ENCODE measurements at places on chromosomes 3 and 15. TPM values are rescaled to one million over a fixed set of nuclear protein-coding genes. Genes with fewer than 3 reads are reported as not detected.

GRCh38 chr15:42670451-42670850 is 66.5 kb downstream of the CDAN1 start:
- H3K27me3 ChIP-seq: no peaks in the 10 kb centered on the region
- H3K4me3 ChIP-seq: no peak overlapping the region
- H3K4me1 ChIP-seq: no peaks in the 10 kb centered on the region

DNA sequence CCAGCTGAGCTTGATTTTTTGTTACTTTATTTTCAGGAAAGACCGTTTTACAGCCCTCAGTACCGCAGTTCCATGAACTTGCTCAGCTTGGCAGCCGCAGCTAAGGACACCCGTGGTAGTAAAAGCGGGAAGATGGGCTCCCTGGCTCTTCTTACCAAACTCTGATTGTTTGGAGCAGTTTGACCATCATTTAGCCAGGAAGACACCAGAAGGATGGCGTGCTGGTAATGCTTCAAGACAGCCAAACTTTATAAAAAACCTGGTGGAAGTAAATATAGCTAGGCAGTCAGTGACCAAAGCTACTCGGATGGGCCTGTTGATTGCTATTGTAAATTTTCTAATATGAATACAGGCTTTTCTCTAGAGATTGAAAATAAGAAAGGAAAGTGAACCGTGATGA is 28.9 kb downstream of the POLR2M start:
- no peak for DNase-seq
- no peak overlapping the region for H3K4me3 ChIP-seq
- H3K27ac ChIP-seq: no peak overlapping the region
- H3K27me3 ChIP-seq: no peaks in the 10 kb centered on the region
- peaks cover 9% of the 10 kb centered on the region for H3K4me1 ChIP-seq

DNA sequence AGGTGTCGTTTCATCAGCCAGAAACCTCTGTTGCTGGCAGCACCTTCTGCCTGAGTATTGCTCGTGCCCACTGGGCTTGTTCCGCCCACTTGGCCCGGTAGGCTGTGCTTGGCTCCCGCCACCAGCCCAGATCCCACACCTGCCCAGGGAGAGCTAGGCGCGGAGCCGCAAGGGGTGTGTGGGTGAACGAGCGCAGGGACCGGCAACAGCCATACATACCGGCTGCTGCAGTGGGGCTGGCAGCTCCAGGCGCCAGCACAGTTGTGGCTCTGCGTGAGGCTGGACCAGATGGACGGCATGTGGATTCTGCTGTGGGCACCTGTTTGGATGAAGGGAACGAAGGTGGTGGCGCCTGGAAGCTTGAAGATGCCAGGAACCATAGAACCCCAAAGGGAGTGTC is 331.5 kb upstream of the MCTP2 start:
- no peak for DNase-seq
- H3K36me3 ChIP-seq: no peaks in the 10 kb centered on the region
- H3K27ac ChIP-seq: no peak overlapping the region

DNA sequence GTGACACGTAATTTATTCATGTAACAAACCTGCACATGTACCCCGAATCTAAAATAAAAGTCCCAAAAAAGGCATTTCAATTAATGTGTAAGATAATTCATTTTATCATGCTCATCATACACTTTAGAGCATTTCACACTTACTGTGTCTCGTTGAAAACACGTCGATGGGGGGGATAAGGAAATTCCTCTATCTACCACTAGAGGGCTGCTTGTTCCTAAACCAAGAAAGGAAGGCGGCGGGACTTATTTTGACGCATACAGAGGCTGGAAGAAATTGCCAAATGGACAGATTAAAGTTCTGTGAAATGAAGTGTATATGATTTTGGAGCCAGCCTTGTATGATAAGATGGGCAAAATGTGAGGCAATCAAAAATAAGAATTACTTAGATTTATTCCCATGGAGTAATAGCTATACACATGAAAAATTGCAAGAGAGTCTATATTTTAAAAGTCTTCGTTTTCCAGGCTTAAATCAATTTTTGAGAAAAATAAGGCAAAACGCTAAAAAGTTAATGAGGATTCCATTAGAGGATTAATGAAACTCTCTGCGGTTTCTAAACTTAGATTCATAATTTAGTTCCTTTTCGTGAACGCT is 346.8 kb downstream of the CNTN3 start:
- H3K4me3 ChIP-seq: no peak overlapping the region
- no peaks in the 10 kb centered on the region for H3K27me3 ChIP-seq
- no peaks in the 10 kb centered on the region for H3K36me3 ChIP-seq
- no peak for DNase-seq
- no peak overlapping the region for H3K27ac ChIP-seq

DNA sequence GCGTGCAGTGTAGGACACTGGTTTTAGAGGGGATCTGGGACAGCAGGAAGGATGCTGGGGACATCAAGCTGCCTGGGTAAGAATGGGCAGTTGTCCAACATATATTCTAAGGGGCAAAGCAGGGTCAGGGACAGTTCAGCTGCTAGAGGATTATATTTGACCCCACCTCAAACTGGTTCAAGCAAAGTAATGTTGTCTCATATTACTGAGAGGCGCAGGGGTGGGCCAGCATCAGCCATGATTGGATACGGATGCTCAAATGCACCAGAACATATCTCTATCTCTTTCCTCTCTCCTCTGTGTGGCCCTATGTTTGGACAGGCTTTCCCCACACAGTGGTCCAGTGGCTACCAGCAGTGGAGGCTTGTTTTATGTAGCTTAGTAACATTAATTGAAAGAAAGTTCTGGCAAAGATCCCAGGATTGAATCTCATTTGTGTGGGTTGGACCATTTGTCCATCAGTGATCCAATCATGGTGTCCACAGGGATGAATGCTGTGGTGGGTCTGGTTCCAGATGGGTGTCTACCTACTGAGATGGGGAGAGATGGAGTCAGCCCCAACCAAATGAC is 49.8 kb upstream of the RGMA start:
- DNase-seq: no peak
- H3K4me1 ChIP-seq: no peaks in the 10 kb centered on the region
- no peak overlapping the region for H3K27ac ChIP-seq
- no peaks in the 10 kb centered on the region for H3K36me3 ChIP-seq
- H3K27me3 ChIP-seq: no peaks in the 10 kb centered on the region

The ALAS1 gene
- total RNA-seq: 78.9 TPM

The STRIT1 gene
- total RNA-seq: not detected

The DCLK3 gene
- not detected for total RNA-seq

- no peaks in the 10 kb centered on the region for H3K27me3 ChIP-seq
- H3K36me3 ChIP-seq: peaks cover 43% of the 10 kb centered on the region
- no peak overlapping the region for H3K27ac ChIP-seq
- DNase-seq: no peak
- no peak overlapping the region for H3K4me3 ChIP-seq
These were observed 137.0 kb upstream of the UBP1 start for GRCh38 chr3:33577173-33577572.

The SCN11A gene
- total RNA-seq: 0.14 TPM

DNA sequence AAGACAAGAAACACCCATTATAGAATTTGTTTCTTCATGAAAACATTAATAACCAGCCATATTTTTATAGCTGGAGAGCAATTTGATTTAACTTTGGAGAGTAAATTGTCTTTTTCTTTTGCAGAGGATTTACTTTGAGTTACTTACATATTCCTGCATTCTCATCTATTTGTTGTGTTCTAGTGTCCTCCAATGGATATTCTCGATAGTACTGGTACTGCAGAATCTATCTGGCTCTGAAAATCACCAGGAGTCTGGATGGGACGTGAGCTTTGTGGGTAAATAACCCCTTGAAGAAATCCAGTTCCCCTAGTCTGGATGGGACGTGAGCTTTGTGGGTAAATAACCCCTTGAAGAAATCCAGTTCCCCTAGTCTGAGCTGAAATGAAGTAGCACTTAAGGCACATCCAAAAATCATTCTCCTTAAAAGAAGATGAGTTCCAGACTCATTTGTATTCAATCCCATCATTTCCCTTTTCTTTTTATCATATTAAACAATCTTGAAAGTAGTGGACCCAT is 294.1 kb upstream of the UBE2E2 start:
- H3K27me3 ChIP-seq: no peaks in the 10 kb centered on the region
- no peak for DNase-seq
- H3K4me3 ChIP-seq: no peak overlapping the region
- no peak overlapping the region for H3K27ac ChIP-seq
- no peaks in the 10 kb centered on the region for H3K36me3 ChIP-seq

DNA sequence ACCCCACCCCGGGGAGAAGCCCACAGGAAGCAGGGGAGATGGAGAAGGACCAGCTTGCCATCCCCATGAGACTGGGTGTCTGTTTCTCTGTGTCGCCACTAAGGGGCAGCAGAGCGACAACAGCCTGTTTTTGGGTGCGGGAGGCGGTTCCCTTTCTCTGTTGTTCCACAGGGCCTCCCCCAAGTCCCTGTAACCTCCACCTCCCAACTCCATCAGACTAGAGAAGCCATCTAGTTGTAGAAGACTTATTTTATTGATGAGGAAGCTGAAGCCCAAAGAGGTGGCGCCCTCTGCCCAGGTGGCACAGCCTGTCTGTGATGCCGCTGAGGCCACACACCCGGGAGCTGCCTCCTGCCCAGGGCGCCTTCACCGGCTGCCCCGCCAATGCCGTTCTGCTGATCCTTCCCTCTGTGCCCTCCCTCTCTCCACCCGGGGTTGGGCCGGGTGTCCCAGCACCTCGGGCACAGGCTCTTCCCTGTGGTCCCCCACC is 3.9 kb upstream of the CCDC9B start:
- H3K27ac ChIP-seq: no peak overlapping the region
- no peak overlapping the region for H3K4me3 ChIP-seq
- H3K36me3 ChIP-seq: no peaks in the 10 kb centered on the region
- H3K4me1 ChIP-seq: peaks cover 38% of the 10 kb centered on the region

GRCh38 chr3:155859859-155860258 is 5.6 kb upstream of the SLC33A1 start:
- H3K4me3 ChIP-seq: no peak overlapping the region
- no peak for DNase-seq
- H3K27me3 ChIP-seq: no peaks in the 10 kb centered on the region
- no peaks in the 10 kb centered on the region for H3K4me1 ChIP-seq

The KCNH8 gene
- total RNA-seq: 0.41 TPM

The RASGRF1 gene
- 105 TPM for total RNA-seq

The LXN gene
- 20.9 TPM for total RNA-seq

DNA sequence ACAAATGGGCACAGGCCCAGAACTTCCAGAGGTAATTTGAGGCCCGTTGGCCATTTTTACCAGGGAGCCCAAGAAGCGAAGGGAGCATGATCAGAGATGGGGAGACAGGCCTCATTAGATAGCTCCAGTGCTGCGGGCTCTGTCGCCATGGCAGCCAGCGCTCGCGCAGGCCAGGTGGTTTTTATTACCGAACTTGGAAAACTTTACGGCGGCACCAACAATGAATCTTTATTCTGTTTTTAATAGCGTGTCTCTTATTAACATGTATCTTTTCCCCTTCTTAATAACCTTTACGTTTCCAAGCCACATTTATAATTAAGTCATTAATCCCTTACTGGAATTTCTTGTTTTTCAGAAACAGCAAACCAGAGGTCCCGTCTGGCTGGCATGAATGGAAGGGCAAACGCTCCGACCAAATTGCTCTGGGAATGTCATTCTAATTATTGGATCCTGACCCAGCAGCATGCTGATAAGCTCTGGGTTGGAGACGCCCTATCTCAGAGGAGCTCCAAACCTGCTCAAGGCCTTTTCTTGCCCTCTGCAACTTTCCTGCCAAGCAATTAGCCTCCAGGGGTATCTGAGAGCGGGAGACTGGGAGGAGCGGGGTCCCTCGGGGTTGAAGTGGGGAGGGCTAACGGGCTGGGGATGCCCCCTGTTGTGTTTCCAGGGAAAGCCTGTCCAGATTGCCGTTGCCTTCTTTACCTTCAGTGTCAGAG is 256.4 kb downstream of the TLE3 start:
- no peaks in the 10 kb centered on the region for H3K4me1 ChIP-seq
- no peaks in the 10 kb centered on the region for H3K36me3 ChIP-seq
- H3K4me3 ChIP-seq: no peak overlapping the region
- H3K27ac ChIP-seq: no peak overlapping the region
- DNase-seq: no peak
- no peaks in the 10 kb centered on the region for H3K27me3 ChIP-seq

The AQP9 gene
- total RNA-seq: 46.9 TPM

GRCh38 chr3:99485286-99485685 is 153.1 kb upstream of the COL8A1 start:
- no peaks in the 10 kb centered on the region for H3K27me3 ChIP-seq
- H3K4me3 ChIP-seq: no peak overlapping the region
- H3K4me1 ChIP-seq: no peaks in the 10 kb centered on the region
- H3K27ac ChIP-seq: no peak overlapping the region
- H3K36me3 ChIP-seq: no peaks in the 10 kb centered on the region
- DNase-seq: no peak

DNA sequence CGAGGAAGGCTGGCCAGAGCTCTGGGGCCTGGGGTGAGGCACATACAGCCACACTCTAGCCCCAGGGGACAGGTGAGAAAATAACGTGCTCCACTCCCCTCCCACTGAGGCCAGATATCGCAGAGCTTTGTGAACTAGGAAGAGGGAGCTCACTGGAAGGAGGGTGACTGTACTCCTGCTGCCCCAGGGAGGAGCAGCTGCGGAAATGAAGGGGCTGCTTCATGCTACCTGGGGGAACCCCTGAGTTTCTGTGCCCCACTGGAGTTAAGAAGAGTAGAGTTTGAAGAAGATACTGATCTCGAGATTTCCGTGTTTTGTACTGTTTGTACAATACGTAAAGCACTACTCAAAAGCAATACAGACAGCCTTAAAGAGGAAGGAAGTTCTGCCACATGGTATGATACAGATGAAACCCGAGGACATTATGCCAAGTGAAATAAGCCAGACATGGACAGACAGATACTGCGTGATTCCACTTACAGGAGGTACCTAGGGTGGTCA is 44.6 kb downstream of the CMTM6 start:
- H3K4me3 ChIP-seq: no peak overlapping the region
- no peaks in the 10 kb centered on the region for H3K27me3 ChIP-seq
- H3K4me1 ChIP-seq: peaks cover 33% of the 10 kb centered on the region
- H3K27ac ChIP-seq: peak overlapping the region; percentile 67
- H3K36me3 ChIP-seq: peaks cover 17% of the 10 kb centered on the region

The LIPC gene
- 0.64 TPM for total RNA-seq

DNA sequence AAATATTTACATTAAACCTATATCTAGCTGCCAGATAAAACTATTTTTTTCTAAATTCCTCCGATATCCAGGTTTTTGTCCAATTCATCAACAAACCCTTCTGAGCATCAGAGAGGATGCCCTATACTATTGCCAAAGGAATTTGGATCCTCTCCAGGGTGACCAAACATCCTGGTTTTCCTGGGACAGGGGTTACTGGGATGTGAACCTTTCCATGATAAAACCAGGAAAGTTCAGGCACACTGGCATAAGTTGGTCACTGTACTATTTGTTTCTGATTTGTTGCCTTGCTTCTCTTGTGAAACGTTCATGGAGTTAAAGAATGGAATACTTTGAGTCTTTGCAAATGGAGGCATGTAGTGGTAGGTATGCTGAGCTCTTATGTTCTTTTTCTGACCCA is 63.5 kb downstream of the TLNRD1 start:
- no peaks in the 10 kb centered on the region for H3K36me3 ChIP-seq
- no peaks in the 10 kb centered on the region for H3K4me1 ChIP-seq
- no peaks in the 10 kb centered on the region for H3K27me3 ChIP-seq
- DNase-seq: no peak
- no peak overlapping the region for H3K4me3 ChIP-seq

All from upper lobe of right lung (tissue), 1 donor.